ENCODE measurements at places on chromosomes 6 and 20. TPM values are rescaled to one million over a fixed set of nuclear protein-coding genes. Genes with fewer than 3 reads are reported as not detected.
A peak's percentile ranks its signal among the peaks of the same experiment; 100 is the strongest.

- no peak overlapping the region for H3K4me3 ChIP-seq
- DNase-seq, result no peak
- H3K4me1 ChIP-seq, result no peaks in the 10 kb centered on the region
- H3K36me3 ChIP-seq, result no peaks in the 10 kb centered on the region
These were observed 139.7 kb upstream of the RPS6KA2 start for GRCh38 chr6:166766769-166767168.

DNA sequence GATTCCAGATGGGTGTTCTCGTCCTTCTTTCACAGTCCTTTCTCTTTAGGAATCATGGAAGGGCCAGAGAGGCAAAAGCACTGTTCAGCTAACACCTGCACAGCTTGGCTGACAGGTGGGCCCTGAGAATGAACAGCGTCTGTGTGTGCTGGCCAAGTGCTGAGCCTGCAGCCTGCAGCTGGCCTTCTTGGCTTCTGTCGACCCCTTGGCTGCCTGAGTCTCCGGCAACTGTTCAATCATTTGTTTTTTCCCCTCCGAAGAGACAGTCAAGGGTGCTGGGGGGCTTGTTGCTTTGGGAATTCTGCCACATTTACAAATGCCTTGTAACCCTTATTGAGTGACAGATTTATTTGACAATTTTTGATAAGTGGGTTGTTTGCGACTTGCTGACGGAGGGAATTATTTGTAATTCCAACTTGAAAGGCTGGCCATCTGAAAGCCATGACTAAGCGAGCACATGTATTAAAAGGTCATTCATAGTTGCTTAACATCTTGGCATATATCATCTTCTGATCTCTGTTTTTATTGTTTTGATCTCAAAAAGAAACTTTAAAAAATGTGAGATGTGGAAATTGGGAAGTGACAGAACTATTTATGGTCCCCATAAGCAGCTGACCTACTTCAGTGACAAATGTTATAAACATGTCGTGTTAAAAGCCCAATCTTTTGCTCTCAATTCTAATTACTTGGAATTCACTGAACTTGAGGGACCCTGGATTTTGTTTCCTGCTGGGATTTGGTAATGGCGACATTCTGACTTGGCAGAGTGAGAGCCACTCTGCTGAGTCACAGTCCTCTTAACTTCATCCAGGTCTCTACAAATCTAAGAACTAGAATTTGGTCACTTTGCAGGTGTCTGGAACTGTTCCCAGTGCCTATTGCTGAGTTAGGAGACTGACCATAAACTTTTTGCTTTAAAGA is 41.9 kb upstream of the FERMT1 start:
- H3K27ac ChIP-seq, result no peak overlapping the region
- peaks cover 31% of the 10 kb centered on the region for H3K4me1 ChIP-seq
- peak; percentile 93 for DNase-seq
- peaks cover 4% of the 10 kb centered on the region for H3K27me3 ChIP-seq

DNA sequence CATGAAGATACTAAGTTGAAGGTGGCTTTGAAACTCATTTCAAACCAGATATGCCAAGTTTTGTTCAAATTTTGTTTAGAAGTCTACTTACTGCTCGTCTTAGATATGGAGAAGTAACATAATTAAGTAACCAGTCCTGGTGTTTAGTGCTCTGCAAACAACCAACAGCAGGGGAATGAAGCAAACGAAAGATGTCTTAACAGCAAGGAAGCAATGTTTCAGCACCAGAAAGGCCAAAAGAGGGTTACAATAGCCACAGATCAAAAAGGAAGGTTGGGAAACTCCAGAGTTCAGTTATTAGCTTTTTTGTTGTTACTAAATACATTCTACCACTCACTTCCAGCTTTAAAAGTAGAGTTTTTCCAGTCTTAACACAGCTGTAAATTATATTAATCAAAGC is 45.1 kb downstream of the LHFPL5 start:
- no peak for DNase-seq
- no peak overlapping the region for H3K27ac ChIP-seq
- peaks cover 17% of the 10 kb centered on the region for H3K36me3 ChIP-seq
- no peak overlapping the region for H3K4me3 ChIP-seq
- H3K4me1 ChIP-seq, result no peaks in the 10 kb centered on the region

The MLIP gene
- total RNA-seq, result 21.6 TPM

- H3K36me3 ChIP-seq, result no peaks in the 10 kb centered on the region
- no peak for DNase-seq
- H3K4me1 ChIP-seq, result no peaks in the 10 kb centered on the region
- H3K4me3 ChIP-seq, result no peak overlapping the region
- no peak overlapping the region for H3K27ac ChIP-seq
- H3K27me3 ChIP-seq, result no peaks in the 10 kb centered on the region
These were observed 607.6 kb upstream of the MAN1A1 start for GRCh38 chr6:119957195-119957594.

The SPATS1 gene
- not detected for total RNA-seq

The TEAD3 gene
- total RNA-seq, result 20.6 TPM

The TCP11 gene
- 0.44 TPM for total RNA-seq

The STX11 gene
- total RNA-seq, result 1.4 TPM

- H3K27ac ChIP-seq, result no peak overlapping the region
- no peak overlapping the region for H3K4me3 ChIP-seq
- H3K27me3 ChIP-seq, result no peaks in the 10 kb centered on the region
- no peaks in the 10 kb centered on the region for H3K36me3 ChIP-seq
- no peak for DNase-seq
These were observed 1023.3 kb downstream of the EYS start for GRCh38 chr6:64683682-64684081.

DNA sequence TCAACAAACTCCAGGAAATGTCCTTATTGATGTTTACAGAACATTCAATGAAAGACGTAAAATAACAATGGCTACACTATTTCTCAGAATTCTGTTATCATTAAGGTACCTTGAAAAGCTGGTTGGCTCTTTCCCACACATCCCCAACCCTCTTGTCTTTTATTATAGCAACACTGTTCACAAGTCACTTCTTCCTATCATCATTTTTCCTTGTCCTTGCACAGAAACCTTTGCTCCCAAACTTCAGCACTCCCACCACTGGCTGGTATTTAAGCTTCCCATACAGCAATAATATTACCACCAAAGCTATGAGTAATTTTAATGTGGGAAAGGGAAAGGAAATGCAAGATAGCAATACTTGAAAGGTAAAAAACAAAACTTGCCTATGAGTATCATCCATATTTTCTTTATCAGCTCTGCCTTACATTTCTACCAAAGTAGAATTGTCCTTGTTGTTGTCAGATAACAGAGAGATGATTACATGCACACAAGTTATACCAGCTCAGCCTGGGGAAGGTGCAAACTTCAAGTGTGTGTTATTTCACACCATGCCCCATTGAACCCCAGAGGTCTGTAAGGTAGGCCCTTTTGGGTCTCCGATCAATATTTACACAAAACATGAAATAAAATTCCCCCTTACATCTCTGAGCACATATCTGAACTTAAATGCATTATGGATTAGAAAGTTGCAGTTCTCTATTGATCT is 32.2 kb downstream of the ARHGAP18 start:
- H3K4me3 ChIP-seq, result no peak overlapping the region
- no peak for DNase-seq
- H3K4me1 ChIP-seq, result peaks cover 6% of the 10 kb centered on the region
- H3K27me3 ChIP-seq, result no peaks in the 10 kb centered on the region
- no peak overlapping the region for H3K27ac ChIP-seq
- no peaks in the 10 kb centered on the region for H3K36me3 ChIP-seq

GRCh38 chr20:10633718-10634117 is 40.1 kb downstream of the JAG1 start:
- peaks cover 66% of the 10 kb centered on the region for H3K4me1 ChIP-seq
- no peak overlapping the region for H3K27ac ChIP-seq
- DNase-seq, result no peak
- no peak overlapping the region for H3K4me3 ChIP-seq
- no peaks in the 10 kb centered on the region for H3K27me3 ChIP-seq

The SLCO4A1 gene
- 0.53 TPM for total RNA-seq

- no peaks in the 10 kb centered on the region for H3K27me3 ChIP-seq
- peak; percentile 66 for DNase-seq
- H3K36me3 ChIP-seq, result no peaks in the 10 kb centered on the region
- H3K4me3 ChIP-seq, result no peak overlapping the region
- H3K27ac ChIP-seq, result peak overlapping the region; percentile 53
- peaks cover 11% of the 10 kb centered on the region for H3K4me1 ChIP-seq
These were observed 175.7 kb downstream of the VEGFA start for GRCh38 chr6:43945768-43946080.

DNA sequence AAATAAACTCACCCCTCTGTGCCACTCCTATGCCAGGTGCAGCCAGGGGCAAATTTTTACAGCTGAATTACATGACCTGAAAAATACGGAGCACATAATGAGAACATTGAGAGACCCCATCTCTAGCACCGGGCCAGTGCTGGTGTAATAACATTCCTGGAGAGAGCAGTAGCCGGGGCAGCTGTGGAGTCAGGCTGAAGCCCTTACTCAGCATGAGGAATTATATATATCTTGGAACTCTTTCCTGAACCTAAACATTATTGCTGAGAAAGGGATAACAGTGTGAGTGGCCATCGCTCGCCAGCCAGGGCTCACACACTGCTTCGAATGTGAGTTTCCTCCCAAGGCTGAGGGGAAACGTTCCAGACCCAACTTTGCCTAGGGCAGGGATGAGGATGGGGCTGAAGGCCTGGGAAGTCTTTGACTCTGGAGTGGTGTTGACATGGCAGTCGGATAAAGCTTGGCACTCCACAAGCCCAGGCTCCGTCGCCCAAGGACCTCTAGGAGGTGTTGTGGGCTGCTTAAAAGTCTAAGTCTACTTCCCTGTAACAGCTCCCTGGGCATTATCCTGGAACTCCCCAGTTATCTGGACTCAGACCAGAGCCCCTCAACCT is 269.8 kb downstream of the CDC5L start:
- H3K27me3 ChIP-seq, result peaks cover 14% of the 10 kb centered on the region
- no peak overlapping the region for H3K4me3 ChIP-seq
- peaks cover 19% of the 10 kb centered on the region for H3K4me1 ChIP-seq
- DNase-seq, result no peak

The PRRT1 gene
- 0.18 TPM for total RNA-seq

- H3K4me3 ChIP-seq, result no peak overlapping the region
- H3K27me3 ChIP-seq, result no peaks in the 10 kb centered on the region
- H3K4me1 ChIP-seq, result peaks cover 39% of the 10 kb centered on the region
- no peak overlapping the region for H3K27ac ChIP-seq
These were observed 24.1 kb downstream of the FOXP4 start for GRCh38 chr6:41570259-41570615.

The RNF144B gene
- 7.1 TPM for total RNA-seq

- no peaks in the 10 kb centered on the region for H3K4me1 ChIP-seq
- H3K27me3 ChIP-seq, result no peaks in the 10 kb centered on the region
- peak; percentile 51 for DNase-seq
- no peak overlapping the region for H3K27ac ChIP-seq
- no peak overlapping the region for H3K4me3 ChIP-seq
These were observed 16.5 kb downstream of the SMLR1 start for GRCh38 chr6:130843575-130844320.

DNA sequence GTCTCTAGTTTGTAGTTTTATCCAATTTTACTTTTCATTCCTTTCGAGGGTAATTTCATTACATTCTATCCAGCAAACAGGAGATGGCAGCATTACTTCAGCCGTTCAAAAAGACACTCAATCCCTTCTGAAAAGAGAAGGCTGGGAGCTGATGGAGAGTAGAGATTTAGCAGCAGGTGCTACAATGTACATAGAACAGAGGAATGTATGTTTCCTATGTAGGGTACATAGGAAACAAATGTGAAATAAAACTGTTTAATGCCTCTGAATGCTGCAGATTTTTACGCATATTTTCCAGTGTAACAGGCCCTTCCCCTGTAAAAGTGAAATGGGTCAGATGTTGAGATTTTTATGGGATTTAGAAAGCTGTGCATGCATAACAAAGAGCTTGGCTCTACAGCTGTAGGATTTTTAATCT is 16.0 kb downstream of the RPS12 start:
- H3K27ac ChIP-seq, result no peak overlapping the region
- no peaks in the 10 kb centered on the region for H3K27me3 ChIP-seq
- no peaks in the 10 kb centered on the region for H3K4me1 ChIP-seq
- no peak overlapping the region for H3K4me3 ChIP-seq
- DNase-seq, result peak; percentile 84

- peaks cover 6% of the 10 kb centered on the region for H3K36me3 ChIP-seq
- H3K4me3 ChIP-seq, result no peak overlapping the region
- H3K27ac ChIP-seq, result no peak overlapping the region
- no peak for DNase-seq
These were observed 78.4 kb downstream of the FYN start for GRCh38 chr6:111794727-111795452.

GRCh38 chr6:142478117-142478516 is 176.3 kb downstream of the ADGRG6 start:
- DNase-seq, result no peak
- no peaks in the 10 kb centered on the region for H3K36me3 ChIP-seq
- H3K4me3 ChIP-seq, result no peak overlapping the region
- no peak overlapping the region for H3K27ac ChIP-seq
- no peaks in the 10 kb centered on the region for H3K4me1 ChIP-seq

DNA sequence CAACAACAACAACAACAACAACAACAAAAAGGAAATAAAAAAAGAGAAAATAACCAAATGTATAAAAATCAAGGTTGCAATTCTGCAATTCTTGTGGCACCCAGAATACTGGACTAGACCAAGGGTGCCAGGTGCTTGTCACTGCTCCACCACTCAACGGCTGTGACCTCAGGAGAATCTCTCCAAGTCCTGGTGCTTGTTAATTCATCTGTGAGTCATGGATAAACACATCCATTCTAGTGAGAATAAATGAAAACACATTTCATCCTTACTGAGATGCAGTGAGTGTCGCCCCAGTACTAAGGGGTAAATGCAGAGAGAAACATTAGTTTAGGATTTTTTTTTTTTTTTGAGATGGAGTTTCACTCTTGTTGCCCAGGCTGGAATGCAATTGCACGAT is 32.0 kb downstream of the HLA-C start:
- no peak overlapping the region for H3K27ac ChIP-seq
- no peaks in the 10 kb centered on the region for H3K4me1 ChIP-seq
- H3K27me3 ChIP-seq, result peaks cover 5% of the 10 kb centered on the region
- no peaks in the 10 kb centered on the region for H3K36me3 ChIP-seq
- DNase-seq, result no peak

The ABRACL gene
- 14.8 TPM for total RNA-seq

- DNase-seq, result peak; percentile 5
- no peaks in the 10 kb centered on the region for H3K36me3 ChIP-seq
- no peak overlapping the region for H3K4me3 ChIP-seq
- no peaks in the 10 kb centered on the region for H3K27me3 ChIP-seq
- no peaks in the 10 kb centered on the region for H3K4me1 ChIP-seq
These were observed 170.8 kb upstream of the PHACTR1 start for GRCh38 chr6:12545619-12546409.

DNA sequence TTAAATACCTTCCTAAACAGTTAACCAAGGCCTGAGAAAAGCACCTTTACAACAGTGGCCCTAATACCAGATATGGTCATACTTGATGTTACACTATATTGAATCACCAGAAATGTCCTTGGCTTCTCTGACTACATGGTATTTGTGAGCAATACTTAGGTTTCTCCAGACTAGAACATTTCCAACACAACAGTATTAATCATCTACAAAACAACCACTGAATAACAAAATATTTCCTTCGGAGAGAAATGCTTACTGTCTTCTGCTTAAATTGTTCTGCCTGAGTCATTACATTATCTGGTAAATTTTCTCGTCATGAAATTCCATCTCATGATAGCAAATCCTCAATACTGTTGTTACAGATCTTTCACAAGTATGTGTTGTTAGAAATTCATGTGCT is 252.9 kb upstream of the RUNX2 start:
- H3K27me3 ChIP-seq, result no peaks in the 10 kb centered on the region
- H3K4me1 ChIP-seq, result no peaks in the 10 kb centered on the region
- H3K4me3 ChIP-seq, result no peak overlapping the region
- no peaks in the 10 kb centered on the region for H3K36me3 ChIP-seq
- H3K27ac ChIP-seq, result no peak overlapping the region

The ANKEF1 gene
- 1.1 TPM for total RNA-seq

All from muscle of leg (tissue), 16 donors.